Urothelium cell line (cell line): ENCODE measurements at places on chromosomes 7 and 10.

DNA sequence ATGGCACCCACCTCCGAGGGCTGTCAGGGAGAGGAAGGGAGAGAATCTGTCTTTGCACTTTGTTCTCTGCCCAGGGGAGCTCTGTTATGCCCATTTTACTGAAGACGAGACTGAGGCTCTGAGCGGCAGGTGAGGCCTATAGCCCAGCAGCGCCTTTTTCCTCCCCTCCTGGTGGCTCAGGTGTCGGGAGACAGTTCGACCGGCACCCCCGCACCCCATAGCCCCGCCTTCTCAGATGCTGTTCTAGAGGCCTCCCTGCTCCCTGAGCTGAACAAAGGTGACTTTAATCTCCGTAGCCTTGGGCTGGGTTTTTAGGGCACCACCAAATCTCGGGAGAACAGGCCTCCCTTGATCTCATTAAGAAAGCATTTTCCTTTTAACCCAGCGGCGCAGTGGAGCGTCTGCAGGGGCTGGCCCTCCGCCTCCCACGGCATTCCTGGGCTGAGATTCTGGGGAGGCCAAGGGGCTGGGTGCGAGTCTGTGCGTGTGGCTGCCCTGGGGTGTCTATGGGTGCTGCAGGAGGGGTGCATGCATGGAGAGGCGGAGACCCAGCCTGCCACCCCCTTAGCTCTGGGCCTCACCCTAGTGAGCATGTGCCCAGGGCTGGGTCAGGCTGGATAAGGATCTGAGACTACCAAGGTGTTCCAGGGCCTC lies 3.3 kb downstream of the LFNG start:
- DNase-seq = peak; percentile 86

DNA sequence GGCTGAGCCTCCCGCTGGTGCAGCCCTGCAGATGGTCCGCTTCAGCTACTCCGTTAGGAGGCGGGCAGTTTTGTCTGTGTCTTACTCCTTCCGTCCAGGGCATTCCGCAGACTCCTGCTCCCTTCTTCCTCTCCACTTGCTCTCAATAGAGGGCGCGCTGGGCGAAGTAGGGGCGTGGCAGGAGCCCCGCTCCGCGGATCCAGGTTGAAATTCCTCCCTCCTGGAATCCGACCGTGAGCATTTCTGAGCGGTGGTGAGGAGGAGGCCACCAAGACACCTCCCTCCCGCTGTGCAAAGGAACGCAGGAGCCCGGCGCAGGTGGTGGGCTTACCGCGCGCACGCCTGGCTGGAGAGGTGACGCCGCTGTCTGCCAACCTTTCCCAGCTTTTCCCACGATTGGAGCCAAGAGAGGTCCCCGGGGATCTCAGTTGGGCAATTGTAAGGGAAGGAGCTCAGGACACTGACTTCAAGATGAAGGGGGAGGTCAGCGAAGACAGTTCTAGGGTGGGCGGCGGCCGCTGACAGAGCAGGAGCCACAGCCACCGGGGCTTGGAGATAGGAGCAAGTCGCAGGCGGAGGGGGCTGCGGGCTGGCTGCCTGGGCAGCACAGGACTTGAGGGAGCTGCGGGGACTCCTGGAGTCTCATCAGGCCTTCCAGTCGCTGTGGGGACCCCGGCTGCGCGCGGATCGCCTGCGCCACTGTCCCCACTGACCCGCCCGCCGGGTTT lies 1011.3 kb downstream of the XPNPEP1 start:
- peak; percentile 88 for DNase-seq

DNA sequence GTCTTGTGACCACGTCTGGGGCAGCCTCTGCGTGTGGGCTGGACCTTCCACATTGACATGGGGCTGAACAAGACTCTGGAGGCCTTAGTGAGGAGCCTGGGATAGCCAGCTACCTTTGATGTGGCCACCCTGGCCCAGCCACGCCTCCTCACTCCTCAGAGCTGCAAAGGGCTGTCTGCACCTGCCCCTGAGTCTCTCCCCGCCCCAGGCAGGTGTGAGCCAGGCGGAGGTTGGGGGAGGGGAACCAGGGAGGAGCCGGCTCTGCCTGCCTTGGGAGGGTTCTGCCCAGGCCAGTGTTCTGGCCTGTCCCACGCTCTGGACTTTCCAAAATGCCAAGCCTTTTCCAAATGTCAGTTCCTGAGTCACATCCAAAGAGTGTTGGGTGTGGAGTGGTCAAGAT lies 72.2 kb downstream of the GTF2IRD1 start:
- no peak for DNase-seq

- DNase-seq = peak; percentile 65
Observed at GRCh38 chr7:76225379-76225778, 23.7 kb downstream of the SRRM3 start.

GRCh38 chr7:2488272-2488645 lies 12.1 kb upstream of the GRIFIN start:
- DNase-seq = no peak

DNA sequence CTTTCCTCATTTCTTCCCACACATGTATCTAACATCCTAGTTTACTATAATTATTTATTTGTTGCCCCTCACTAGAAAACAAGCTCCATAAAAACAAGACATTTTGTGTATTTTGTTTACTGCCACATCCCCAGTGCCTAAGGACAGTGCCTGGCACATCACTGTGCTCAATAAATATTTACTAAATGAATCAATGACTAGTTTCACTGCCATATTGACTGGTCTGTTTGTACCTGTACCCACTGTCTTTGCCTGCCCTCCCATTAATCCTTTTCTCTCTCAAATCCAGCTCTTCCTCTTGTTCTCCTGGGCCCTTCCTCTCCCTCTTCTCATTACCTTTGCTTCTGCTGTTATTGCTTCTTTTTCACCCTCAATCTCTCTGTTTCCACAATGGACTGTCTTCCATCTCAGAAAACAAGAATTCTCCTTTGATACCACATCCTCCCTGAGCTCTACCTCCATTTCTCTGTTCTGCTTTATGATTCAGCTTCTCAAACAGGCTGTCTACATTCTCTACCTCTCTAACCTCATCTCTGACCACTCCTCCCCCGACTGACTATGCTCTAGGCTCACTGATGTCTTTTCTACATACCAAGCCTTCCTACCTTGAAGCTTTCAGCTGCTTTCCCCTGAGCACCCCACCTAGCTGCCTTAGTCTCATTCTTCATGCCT lies 8.3 kb upstream of the FAM133B start:
- no peak for DNase-seq

DNA sequence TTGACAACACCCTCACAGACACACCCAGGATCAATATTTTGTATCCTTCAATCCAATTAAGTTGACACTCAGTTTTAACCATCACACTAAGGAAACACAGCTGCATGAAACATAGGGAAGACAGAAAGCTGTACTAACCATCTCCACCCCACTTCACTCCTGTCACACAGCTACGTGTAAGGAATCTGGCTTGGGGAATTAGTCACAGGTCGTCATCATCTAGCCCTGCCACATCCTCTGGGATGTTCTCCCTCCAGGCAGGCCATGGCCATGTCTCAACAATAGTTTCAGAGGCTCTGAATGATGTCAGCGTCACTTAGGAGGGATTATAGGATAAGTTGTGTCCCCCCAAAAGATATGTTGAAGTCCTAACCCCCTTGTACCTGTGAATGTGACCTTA lies 10.8 kb upstream of the SEMA3C start:
- DNase-seq = no peak

DNA sequence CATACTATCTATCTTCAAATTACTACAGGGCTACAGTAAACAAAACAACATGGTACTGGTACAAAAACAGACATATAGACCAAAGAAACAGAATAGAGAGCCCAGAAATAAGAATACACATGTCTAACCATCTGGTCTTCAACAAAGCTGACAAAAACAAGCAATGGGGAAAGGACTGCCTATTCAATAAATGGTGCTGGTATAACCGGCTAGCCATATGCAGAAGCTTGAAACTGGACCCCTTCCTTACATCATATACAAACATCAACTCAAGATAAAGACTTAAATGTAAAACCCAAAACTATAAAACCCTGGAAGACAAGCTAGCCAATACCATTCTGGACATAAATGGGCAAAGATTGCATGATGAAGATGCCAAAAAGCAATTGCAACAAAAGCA lies 1143.7 kb downstream of the DNAJB9 start:
- no peak for DNase-seq

- DNase-seq = no peak
Observed at GRCh38 chr10:86367152-86367951, 757 bp upstream of the GRID1 start.

DNA sequence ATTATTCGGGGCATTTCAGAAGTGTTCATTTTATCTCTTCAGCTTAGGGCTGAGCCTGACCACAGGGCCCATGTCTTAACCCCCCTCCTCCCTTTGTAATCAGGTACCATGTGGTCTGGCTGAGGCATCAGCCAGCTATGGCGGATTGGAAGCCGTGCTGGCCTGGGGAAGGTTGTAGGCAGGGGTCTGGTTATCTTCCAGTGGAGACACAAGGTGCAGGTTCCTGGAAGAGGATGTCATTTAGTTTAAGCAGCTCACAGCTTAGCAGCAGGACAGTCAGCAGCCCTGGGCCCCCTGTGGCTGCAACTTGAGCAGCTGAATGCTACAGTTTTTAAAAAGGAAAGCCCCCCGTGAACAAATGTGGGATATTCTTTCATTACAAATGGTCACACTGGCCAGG lies 22.1 kb downstream of the BAG3 start:
- DNase-seq = no peak

DNA sequence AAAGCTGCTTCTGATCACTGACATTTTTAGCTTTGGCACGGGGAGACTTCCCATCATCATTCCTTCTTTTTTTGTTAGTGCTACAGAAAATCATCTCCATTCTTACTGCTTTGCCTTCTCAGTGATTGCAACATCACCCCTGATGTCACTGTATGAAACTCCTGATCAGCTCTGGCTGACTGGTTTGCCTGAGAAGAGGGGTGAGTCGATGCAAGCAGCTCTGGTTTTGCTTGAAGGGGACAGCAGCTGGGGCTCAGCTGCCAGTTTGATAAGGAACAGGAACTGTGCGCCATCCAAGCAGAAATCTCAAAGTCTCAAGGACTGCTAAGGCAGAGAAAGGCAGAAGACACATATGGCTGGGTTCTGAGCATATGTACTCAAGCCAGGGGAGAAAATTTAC lies 808.5 kb upstream of the CELF2 start:
- no peak for DNase-seq

- DNase-seq = no peak
Observed at GRCh38 chr10:78166261-78166660, 132.6 kb downstream of the RPS24 start.

DNA sequence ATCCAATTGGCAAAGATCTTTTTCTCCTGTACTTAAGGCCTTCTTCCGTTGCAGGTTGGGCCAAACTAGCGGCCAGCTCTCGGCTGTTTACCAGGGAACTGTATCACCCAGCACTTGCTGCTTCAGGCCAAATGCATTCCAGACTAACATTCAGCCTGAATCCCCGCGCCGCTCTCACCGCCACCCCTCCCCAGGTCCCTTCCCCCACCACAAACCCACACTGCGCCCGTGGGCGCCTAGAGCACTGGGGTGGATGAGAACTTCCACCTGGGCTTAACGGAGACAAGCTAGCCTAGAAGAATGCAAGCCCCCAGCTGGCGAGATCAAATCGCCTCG lies 676 bp downstream of the TCAF1 start:
- DNase-seq = no peak

- peak; percentile 35 for DNase-seq
Observed at GRCh38 chr7:22109761-22110160, 164.1 kb upstream of the CDCA7L start.

DNA sequence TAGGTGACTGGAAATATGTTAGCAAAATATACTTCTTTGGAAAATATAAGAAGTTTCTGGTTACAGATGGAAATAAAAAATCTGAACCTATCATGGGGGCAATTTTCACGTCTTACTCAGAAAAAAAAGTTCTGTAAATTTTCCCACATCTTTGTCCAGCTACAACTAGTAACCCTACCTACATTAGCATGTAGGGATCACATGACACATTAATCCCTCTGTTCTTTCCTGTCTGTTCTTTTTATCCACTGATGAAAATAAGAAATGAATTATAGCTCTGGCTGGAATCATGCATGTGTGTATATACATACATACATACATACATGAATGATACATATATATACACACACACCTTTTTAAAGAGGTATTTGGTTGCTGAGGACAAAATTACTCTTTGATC lies 3.6 kb upstream of the FAM53B start:
- DNase-seq = no peak

DNA sequence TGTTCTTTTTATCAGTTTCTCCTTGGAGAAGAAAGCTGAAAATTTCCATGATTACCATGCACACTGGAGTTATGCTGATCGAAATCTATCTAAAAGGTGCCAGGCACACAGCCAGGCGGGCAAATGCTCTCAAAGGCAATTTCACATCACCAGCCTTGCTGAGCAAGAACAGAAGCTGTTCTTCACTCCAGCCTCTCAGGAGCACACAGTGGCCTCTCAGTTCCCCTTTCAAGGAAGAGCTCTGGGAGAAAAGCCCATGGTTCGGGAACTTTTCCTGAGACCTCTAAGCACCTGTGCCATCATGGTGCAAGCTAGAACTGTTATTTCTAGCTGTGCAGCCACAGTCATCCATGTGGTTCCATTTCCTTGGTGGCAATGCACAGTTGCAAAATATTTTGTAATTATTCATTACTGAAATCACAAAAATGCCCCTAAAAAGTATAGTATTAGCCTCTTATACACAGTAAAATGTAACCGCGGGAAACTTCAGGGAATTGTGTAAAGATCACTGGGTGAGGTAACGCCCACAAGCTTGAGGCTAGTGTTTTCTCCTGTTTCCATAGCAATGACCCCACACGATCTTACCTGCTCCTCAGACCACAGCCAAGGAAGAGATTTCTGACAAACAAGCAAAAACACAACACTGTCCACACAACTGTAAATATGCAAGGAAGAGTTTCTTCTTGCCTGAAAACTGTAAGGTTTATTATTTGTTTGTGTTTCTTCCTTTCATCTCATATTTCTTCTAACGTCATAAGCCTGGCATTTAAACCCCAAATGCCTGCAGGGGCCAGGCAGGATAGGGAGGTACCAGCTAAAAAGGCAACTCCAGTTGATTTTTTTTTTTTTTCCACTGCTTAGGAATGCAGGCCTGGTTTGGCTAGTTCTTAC lies 121.2 kb downstream of the FAM107B start:
- peak; percentile 57 for DNase-seq

- DNase-seq = no peak
Observed at GRCh38 chr10:19789607-19790006, 26.6 kb upstream of the PLXDC2 start.

- DNase-seq = no peak
Observed at GRCh38 chr10:89274928-89275327, 23.4 kb upstream of the LIPA start.

GRCh38 chr7:107036535-107036934 lies 8.0 kb upstream of the PRKAR2B start:
- no peak for DNase-seq

DNA sequence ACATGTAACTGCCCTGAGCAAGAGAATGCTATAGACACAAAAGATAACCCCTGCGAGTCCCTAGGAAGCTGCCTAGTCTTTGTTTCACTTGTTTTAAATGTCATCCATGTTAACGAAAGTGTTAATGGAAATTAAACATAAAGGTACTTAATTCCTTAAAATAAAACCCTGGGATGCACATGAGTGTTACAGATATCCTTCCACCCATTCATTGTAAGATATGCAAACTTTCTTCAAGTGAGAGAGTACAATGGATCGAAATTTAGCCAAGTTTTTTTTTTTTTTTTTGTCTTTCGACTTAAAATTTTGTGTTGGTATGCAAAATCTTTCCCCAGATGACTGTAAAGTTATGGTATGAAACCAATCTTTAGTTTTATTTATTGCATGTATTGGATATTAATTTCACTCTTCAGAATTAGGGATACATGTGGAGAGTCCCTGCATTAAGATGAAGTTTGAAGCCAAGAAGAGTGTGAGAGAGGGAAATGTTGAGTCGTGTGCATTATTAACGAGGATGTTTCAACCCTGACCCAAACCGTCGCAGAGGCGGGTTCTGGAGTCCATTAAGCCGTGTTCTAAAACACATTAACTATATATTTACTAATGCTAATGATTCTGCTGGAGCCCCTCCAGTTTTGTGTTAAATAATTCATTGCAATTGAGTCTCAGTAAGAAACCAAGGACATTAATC lies 1.6 kb downstream of the CDK14 start:
- no peak for DNase-seq
